ENCODE measurements at places on chromosomes 7 and 10. TPM values are rescaled to one million over a fixed set of nuclear protein-coding genes. Genes with fewer than 3 reads are reported as not detected.

TAS2R3 gene
- total RNA-seq: 1.2 TPM

GNGT1 gene
- not detected for total RNA-seq

TYW1B gene
- total RNA-seq: 1.9 TPM

ZNF33A gene
- 21.9 TPM for total RNA-seq

CCDC3 gene
- 2.1 TPM for total RNA-seq

GRCh38 chr7:158447151-158447505, 140.5 kb downstream of the PTPRN2 start:
- no peak for DNase-seq

DNA sequence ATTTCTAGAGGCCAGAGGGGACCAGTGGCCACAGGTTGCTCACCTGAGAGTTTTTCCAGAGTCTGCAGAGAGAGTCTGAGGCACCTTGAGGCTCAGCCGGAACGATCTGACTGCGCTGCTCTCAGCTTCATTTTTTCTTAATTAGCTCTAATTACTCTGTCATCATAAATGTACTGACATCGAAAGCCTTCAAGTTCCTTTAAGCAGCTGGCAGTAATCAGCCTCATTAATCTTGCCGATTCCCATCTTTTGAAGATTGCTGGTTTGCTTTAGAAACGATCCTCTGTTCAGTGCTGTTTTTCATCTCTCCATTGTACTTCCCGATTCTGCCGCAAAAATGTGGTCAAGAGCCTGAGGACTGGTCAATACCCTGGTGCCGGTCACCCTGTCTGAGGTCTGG, 454.7 kb downstream of the TYW1 start:
- no peak for DNase-seq

- no peak for DNase-seq
These were observed 235.9 kb downstream of the KCNMA1 start for GRCh38 chr10:77401683-77402082.
